ENCODE measurements at places on chromosomes 2 and 18.

DNA sequence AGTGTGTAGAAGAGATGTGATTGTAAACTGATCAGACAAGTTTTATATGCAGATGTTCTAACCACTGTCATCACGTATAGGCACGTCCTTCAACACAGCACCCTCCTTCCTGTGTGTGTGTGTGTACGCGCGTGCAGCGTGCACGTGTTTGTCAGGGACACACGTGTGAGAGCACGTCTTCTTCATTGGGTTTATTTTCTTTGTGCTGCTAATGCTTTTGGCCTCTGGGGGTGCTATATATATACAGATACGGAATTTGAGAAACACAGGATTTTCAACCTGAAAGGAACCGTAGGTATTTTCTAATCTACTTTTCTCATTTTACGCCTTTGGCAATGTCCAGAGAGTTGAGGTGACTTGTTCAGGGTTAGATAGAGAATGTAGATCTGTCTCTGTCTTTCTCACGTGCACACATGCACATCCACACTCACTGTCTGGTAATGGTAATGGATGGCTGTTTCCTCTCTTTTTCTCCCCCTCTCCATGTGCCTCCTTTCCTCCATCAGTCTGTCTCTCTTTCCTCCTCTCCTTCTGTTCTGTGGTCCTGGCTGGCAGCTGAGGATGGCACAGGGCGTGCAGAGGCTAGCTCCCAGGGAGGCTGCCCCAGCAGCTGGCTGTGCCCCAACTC lies 13.4 kb upstream of the CELF4 start:
- DNase-seq: no peak

DNA sequence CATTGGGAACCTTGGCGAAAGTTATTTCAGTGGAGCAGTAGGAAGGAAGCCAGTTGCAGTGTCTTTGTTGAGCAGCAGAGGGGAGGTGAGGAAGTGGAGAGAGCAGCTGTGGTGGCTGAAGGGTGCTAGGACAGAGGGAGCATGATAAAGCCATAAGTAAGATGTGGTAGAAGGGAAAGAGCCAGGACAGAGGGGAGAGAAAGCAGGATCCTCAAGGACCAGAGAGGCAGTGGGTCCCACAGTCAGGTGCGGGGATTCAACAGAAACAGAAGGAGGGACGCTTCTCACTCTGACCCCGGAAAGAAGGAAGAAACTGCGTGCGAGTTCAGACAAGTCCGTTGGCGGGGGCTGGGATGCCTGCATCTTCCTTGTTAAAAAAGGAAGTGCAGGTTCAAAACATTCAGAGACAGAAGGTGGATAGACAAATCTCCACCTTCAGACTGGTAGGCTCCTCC lies at the start of gene CXCR2:
TSS of gene CXCR2 (plus strand) at position 403 of the 455 bp plus-strand sequence. CDS start 8,774 bp downstream, outside the sequence.
- no peak for DNase-seq

GRCh38 chr2:5690286-5690685 lies 1.9 kb upstream of the SOX11 start:
- no peak for DNase-seq

DNA sequence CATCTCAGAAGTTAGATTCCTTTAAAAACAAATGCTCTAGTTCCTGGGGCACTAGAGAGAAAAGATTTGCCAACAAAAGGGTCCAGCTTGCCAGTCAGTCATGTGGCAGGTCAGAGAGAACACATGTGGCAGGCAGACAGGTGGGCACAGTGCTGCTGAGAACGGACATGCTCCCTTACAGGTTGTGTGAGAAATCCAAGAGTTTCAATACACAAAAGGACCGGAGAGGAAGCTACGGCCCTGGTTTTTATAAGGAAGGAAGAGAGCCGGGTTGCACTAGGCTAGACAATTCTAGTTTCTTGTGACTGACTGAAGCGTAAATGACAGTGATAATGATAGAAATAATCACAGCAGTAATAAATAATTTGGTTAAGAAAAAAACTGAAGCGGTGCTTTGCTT lies 18.3 kb downstream of the CDC42EP3 start:
- DNase-seq: no peak

GRCh38 chr2:68302281-68302875 lies 17.4 kb downstream of the CNRIP1 start:
- DNase-seq: no peak

DNA sequence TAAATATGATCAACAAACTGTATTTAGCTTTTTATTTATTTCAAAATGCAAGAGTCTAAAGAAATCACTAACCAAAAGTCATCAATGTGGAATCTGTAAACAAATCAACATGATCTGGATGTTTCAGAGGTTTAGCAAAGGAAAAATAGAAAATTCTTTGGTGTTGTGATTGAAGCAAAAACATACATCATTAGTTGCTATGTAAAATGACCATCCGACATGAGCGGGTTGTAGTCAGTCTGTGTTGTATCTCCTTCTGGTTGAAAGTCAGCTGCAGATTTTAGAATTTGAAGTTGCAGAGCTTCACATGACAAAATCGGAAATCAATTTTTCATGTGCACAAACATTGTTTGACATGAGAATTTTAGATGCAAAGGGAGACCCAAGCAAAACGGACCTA lies 63.2 kb downstream of the IRS1 start:
- no peak for DNase-seq

GRCh38 chr2:106201661-106202060 lies 7.6 kb upstream of the UXS1 start:
- DNase-seq: no peak

DNA sequence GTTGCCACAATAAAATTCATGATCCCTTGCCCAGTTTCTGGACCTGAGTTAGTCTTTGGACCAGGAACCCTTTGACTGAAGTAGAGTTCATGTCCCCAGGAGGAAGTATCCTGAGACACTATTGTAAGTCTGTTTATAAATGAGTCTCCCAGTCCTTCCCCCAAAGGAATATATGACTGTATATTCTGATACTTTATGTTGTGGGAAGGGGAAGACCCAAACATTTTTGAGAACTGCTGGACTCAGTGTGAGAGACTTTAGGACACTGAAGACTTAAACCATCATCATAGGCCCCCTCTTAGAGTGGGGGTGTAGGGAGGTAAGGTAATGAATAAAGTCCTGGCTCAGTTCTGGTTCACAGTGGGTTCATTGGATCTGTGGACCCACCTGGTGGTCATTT lies 28.6 kb upstream of the CXCR4 start:
- no peak for DNase-seq

DNA sequence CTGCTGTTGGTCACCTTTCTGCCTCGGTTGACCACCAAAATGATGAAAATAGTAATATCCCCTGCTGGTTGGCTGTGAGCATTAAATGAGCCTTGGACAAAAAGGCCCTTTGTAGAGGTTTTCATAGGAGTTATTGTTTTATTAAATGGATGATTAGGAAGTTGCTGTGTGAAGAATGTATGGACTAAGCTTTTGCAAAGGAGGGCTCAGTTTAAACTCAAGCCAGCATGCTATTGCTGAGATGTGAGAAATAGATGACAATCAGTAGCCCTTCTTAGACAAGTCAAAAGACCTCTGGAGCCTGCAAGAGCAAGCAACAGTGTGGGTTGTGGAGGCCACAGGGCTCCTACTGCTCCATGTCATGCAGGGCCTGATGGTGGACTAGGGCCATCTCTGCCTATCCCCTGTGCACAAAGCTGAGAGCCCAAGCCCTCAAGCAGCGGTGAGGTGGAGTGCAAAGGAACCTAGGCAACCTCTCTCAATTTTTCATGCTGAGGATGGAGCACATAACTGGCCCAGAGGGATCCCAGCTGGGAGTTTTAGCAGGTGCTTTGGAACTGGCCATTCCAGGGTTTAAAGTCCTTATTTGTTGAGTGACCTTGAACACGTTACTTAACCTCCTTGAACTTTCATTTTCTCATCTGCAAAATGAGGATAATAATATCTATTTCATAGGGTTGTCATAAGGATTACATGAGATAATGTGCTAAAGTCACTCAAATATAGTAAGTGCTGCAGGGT lies 37.1 kb downstream of the FOSL2 start:
- DNase-seq: no peak

DNA sequence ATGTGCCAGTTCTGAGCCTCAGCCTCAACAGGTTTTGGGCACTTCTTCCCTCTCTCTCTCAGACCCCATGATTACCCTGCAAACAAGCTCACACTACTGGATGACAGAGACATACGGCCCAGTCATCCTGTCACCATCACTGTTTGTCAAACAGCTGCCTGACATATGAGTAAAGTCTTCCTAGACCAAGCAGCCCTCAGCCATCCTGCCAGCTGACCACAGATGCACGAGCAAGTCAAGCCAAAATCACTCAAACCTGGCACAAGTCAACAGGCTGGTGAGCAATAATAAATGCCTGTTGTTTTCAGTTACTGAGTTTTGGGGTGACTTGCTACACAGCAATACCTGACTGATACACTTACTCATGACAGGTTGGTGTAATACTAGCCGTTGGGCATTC lies 75.5 kb upstream of the KLF7 start:
- DNase-seq: no peak

GRCh38 chr2:17386771-17387170 lies 131.5 kb downstream of the RAD51AP2 start:
- DNase-seq: no peak

Measured in non-pigmented ciliary epithelial cell (primary cell).